ENCODE measurements at places on chromosomes 12 and 14.

DNA sequence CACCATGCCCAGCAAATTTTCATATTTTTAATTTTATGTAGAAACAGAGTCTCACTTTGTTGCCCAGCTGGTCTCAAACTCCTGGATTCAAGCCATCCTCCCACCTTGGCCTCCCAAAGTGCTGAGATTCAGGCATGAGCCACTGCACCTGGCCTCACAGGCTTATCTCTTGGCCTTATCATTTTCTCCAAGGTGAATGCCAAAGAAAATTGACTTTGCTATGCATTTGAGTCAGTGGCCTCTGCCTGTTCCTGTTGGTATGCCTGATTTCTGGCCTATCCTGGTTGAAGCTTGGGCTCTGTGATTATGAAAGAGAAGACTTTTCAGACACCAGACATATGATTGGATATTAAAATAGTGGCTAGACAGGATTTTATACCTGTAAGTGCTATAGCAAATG is 34.2 kb downstream of the MANSC1 start:
- no peak for DNase-seq

DNA sequence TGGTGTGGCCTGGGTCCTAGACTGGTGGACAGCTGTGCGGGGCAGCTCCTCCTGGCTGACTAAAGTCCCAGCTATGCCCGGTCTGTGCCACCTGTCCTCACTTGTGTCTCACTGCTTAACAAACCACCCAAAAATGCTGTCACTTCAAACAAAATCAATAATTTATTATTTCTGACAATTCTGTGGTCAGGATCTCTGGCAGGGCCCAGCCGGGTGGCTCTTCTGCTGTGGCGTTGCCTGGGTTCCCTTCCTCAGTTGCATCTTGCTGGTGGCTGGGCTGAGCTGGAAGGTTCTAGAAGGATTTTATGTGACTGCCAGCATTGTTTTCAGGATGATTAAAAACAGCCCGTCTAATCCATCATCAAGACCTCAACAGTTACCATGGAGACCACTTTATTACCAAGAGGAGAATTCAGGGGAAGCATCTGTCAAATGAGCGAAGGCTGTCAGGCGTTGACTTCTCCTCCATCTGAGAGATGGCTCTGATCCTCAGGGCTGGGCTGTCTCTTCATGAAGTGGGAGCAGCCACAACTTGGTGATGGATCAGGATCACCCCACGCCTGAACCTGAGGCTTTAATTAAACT is 280.6 kb upstream of the SFSWAP start:
- DNase-seq, result no peak

GRCh38 chr12:124302241-124302806 is 7.4 kb downstream of the RFLNA start:
- DNase-seq, result no peak

DNA sequence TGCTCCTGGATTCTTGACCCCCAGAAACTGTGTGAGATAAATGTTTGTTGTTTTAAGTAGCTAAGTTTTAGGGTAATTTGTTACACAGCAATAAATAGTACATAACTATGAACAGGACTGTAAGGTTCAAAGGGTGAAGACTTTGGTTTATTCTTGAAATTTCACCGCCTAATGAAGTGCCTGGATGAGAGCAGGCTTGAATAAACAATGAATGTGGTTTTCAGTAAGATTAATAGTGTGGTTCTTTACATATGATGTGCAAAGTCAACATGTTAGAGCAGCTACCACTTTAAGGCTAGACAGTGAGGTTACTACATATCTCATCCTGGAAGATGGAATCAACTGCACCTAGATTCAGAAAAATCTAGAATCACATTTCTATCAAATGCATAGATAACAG is 145.2 kb upstream of the BTG1 start:
- DNase-seq, result no peak

DNA sequence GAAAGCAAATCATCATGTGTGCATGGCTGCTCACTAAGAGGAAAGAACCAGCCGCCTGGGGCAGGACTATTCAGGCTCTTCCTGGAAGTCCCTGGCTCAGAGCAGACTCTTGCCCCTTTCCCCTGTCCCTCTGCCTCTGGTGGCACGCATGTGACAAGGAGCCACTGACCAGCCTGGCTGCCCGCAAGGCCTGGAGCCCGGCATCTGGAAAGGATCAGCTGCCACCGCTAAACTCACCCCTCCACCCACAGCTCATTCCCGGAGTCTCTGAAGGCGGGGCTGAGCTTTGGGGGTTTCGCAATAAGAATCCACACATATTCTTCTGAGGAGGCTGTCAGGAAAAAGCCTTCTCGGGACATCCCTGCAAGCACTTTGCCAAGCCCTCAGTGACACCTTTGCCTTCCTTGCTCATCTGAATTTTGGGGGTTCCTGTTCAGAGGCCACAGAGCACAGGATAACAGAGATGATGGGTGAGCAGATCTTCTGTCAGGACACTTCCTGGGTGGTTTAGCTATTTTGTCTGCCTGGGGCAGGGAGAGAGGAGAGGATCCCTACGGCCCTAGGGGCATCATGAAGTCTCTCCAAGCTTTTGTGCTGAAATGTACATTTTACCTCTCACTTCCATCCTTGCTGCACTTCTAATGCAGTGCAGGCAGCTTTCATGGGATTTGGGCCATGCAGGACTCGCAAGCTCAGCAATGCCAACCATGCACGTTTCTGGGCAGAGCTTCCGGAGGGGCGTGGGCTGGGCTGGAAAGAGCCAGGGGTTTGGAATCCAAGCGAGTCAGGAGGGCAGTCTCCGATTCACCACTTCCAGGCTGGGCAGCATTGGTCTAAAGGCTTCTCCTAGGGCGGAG is 124.8 kb upstream of the MAP1LC3B2 start:
- no peak for DNase-seq

GRCh38 chr14:47235619-47236018 is 439.8 kb downstream of the MDGA2 start:
- no peak for DNase-seq

DNA sequence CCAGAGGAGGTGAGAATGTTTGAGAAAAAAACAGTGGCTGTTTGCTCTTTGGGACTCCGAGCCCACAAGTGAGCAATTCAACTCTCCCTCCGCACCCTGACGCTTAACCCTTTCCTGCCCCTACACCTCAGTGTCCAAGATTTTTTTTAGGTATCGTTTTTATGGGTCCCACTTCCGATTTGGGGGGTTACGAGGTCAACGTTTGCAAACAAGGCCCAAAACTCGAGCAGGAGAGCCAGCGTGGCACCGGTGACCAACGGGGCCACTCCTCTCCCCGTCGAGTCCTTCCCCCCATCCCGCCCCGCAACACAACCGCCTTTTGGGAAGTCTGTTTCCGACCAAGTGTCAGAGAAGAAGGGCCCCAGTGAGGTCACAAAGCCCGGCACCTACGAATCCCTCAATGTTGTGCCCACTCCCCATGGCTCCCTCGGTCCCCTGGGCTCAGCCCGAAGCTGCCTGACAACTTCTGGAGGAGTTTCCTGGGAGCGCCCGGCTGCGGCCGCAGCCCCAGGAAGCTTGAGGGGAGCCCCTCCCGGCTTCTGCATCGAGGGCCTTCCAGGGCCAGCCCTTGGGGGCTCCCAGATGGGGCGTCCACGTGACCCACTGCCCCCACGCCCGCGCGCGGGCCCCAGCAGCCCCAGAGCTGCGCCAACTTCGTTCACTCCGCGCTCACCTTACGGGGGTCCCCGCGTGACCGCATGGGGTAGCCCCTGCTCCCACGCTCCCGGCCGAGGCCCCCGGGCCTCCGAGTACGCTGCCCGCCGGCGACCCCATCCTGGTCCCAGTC is 1.2 kb downstream of the CDK2AP1 start:
- peak; percentile 36 for DNase-seq

DNA sequence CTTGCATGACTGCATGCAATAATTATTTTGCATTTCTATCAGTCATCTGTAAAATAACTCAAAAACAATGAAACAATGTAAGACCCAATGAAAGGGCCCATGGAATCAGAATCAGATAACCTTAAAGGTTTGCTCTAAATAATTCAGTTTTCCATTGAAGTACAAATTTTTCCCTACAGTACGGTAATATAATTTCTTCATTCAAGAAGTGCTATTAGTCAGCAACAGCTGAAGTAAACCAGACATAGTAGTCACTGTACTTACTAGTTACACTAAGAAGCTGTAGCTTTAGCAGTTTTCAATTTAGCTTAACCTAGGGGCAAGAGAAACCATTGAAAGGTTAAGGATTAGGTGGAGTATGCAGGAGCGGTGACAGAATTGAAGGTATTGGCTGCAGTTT is 43.5 kb downstream of the BCAT1 start:
- no peak for DNase-seq

- DNase-seq, result no peak
Observed at GRCh38 chr12:123387508-123388176, 3.7 kb downstream of the KMT5A start.

GRCh38 chr12:753611-754472 is 1.5 kb downstream of the WNK1 start:
- DNase-seq, result peak; percentile 60

GRCh38 chr12:83153177-83153576 is 466.5 kb downstream of the TMTC2 start:
- no peak for DNase-seq

DNA sequence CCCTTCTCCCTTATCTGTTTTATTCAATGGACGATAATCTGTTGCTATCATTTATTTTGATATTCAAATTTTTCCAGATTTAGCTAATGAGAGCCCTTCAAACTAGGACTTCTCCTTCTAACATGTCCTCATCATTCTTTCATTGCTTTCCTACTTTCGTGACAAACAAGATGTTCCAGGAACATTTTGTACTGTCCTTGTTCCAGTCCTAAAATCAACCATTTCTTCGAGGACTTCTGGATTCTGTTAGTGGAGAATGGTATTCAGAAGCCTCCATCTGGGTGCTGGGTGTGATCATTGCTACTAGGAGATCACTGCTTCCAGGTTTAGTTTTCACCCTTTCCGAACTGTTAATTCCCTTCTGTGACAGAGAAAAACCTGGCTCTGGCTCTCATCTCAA is 29.5 kb upstream of the FBXO34 start:
- DNase-seq, result no peak

- DNase-seq, result no peak
Observed at GRCh38 chr14:80615831-80616230, 325.7 kb downstream of the CEP128 start.

- DNase-seq, result no peak
Observed at GRCh38 chr12:24500831-24501230, 448.1 kb downstream of the BCAT1 start.

DNA sequence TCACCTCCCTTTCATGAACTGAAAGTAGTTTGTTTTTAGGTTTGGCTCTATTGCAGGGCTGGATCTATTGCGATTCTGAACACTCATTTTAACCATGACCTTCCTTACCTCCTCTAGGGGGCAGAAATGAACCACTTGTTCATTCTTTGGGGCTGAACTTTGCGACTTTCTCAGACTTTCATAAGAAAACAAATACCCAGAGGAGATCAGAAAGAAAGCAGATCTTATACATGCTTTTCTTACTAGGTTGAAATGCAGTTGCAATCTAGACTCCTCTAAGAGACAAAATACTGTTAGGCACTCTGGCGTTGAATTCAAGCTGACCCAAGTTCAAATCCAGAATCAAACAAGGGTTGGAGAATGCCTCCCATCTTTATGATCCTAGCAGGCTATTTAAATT is 32.6 kb upstream of the PLEKHG3 start:
- DNase-seq, result peak; percentile 75

DNA sequence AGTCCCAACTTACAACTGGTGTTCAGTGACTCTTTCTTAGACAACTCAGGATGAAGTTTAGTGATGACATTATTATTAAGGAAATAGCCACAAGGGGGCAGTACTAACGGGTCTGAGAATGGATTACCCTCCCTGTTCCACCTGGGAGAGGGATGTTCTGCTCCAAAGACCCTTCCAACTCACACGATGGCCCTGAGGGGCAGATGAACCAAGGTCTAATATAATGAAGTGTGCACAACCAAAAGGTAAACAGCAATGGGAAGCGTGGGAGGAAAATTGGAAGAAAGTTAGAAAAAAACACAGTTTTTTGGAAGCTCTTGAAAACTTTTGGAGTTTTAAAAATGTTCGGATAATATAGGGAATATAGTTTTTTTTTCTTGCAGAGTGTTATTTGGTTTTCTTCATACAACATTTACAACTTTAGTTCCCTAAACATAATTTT is 24.0 kb downstream of the FGF6 start:
- DNase-seq, result peak; percentile 55

DNA sequence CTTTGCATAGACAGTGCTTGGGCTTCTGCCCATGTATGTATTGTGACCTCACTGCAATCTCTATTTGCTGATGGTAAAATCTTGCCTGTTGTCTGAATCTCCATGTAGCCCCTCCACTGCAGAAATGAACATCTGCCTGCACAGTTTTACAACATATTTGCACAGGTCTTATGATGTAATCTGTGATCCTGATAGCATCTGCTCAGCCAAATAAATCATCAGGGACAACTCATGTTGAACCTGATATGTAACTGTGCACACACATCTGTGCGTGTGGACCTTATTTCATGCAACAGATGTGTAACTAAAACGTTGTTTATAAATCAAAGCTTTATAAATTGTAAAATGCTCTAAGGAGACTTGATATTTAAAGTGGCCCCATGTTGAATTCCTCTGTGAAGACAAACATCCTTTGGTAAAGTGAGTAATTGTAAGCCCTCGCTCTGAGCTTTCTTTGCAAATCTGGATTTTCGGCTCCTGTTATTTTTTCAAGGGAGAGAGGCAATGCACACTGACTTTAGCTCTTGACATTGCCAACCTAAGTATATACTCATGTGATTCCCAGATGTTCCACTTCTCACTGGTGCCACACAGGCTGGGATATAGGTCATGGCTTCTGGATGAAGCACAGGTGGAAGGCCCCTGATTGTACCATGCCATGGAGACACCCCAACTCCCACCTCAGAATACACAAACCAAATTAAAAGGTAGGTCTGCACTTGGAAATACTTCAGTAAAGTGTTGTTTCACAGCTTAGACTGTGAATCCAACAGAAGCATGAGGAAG is 371.3 kb downstream of the GRIN2B start:
- DNase-seq, result no peak

DNA sequence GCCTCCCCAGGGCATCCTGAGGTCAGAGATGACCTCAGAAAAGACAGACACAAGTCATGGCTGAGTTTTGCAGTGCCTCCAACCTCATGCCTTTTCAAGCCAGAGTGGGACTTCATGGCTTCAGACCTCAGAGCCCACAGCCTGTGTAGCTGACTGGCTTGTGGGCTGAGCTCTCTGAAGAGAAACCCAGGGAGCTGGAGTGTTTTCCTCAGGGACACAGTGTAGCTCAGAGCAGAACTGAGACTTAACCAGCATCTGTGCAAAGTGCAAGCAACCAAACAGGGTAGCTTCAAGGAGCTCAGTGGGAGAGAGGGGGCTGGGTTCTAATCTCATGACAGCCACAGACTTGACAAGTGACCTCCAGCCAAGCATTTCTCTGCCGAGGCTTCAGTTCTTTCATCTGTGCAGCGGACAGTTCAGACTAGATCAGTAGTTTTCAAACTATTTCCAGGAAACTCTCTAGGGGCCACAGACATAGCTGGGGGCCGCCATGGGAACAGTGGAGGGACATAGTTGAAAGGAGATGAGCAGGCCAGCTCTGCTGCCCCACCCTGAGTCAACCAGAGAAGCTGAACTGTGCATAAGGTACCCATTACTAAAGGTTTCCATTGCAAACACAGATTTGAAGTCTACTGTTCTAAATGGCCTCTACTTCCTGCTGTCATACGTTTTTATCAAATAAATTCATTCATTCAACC is 80.0 kb downstream of the LGMN start:
- no peak for DNase-seq

- no peak for DNase-seq
Observed at GRCh38 chr12:113329022-113329790, 5.7 kb downstream of the SLC8B1 start.

Measured in hematopoietic multipotent progenitor cell treated with erythropoietin and hydrocortisone succinate and interleukin-3 and kit ligand, for 8 days (in vitro differentiated cells).